Activated CD4-positive, CD25-positive, alpha-beta regulatory T cell treated with anti-CD3 and anti-CD28 coated beads, Interleukin-2, amount 50 U/mL, for 16 hours (primary cell): ENCODE measurements at places on chromosomes 1 and 21.

- DNase-seq: no peak
Measured at GRCh38 chr1:46174448-46175231, at the start of gene TSPAN1. TSPAN1 (plus strand) TSS chr1:46175087; CDS start chr1:46181108, 6,021 bp downstream.

GRCh38 chr21:26167593-26167992, 3.0 kb downstream of the APP start:
- DNase-seq: no peak

DNA sequence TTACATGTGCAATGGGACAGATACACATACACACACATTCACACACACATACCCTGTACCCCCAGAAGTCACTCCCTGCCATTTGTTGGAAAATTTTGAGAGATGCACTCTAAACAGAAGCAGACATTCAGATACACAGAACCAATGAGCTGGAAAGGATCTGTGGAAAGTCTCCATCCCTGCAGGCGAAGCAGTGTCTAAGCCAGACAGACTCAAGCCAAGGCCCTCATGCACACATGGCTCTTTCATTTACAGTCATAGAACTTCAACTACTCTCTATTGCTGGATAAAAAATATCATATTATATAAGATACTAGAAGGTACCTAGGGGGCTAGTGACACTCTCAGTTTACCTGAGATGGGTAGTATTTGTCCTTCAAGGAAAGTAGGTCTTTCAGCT, 7.3 kb upstream of the SEC16B start:
- no peak for DNase-seq

- DNase-seq: no peak
Measured at GRCh38 chr1:1206376-1206965, at the start of gene TNFRSF18. TNFRSF18 (minus strand) TSS chr1:1206592; CDS start chr1:1206571, 21 bp downstream.

- no peak for DNase-seq
Measured at GRCh38 chr1:178686407-178686806, 38.6 kb upstream of the RALGPS2 start.

GRCh38 chr1:81550753-81551152, 250.0 kb upstream of the ADGRL2 start:
- DNase-seq: no peak

DNA sequence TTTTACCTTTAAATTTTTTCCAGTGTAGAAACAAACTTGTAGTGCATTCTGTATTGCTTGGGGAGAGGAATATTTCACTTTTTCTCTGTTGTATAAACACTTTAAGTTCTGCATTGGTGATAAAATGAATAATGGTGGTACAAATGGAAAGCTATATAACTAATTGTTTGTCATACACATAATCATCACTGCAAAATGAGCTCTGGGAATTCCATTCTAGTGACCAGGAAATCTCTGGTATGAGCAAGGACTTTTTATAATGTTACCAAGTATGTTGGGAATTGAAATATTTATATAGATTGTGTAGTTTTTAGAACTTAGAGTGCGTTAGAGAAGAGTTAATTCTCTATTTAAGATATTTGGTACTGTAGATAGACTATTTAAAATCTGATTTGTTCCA, 5.0 kb upstream of the FMN2 start:
- no peak for DNase-seq

GRCh38 chr21:35511696-35512162, 462.6 kb upstream of the RUNX1 start:
- no peak for DNase-seq

DNA sequence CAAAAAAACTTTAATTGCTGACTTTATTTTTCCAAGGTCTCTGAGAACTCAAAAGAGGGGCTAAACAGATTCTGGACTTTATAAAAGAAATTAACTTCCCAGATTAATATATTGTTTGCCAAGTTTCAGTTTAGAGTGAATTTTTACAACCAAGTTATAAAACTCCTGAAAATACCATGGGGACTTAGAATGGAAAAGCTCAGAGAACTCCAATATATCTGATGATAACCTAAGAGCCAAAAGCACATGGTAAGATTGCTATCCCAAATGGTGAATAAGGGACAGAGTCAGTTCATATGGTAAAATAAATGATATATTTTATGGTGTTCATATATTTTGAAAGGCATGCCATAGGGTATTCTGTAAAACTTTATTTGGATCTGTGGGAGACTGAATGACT, 470.9 kb downstream of the TTLL7 start:
- DNase-seq: no peak

DNA sequence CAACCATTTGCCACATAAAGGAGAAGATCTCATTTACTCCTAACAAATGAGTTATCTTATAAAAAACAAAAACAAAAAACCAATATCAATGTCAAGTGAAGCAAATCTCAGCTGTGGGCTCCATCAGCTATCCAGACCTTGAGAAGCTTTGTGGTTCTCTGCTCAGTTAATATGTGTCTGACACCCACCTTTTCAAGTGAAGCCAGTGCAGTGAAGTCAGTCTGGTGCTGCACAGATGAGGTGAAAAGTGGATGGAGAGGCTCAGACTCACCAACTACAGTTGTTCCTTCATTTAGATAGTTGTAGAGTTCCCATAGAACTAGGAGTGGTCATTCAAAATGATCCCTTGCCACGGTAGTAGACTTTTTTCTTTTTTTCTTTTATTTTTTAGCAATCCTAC, 106.8 kb downstream of the NTNG1 start:
- DNase-seq: no peak

DNA sequence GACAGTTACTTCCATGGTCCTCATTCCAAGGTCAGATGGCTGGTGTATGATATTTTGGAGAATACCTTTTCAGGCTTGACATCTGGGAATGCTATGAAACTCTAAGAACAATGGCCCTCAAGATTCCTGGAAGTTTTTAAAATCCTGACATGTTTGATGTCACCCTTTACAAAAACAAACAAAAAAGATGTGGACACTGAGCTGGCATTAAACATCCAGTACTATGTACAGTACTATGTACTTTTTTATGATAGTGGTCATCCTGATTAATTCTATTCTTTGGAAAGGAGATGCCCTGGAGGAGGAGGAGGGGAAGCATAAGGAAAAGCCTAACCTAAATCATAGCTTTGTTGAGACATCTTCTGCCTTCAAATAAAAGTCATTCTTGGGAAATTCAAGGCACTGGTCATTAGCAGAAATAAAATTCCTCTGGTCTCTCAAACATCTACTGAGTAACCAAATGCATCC, 235.4 kb downstream of the HMCN1 start:
- DNase-seq: no peak

- DNase-seq: no peak
Measured at GRCh38 chr1:34500451-34500850, 254.4 kb upstream of the GJB5 start.

- no peak for DNase-seq
Measured at GRCh38 chr1:53321366-53321765, 6.5 kb downstream of the LRP8 start.

DNA sequence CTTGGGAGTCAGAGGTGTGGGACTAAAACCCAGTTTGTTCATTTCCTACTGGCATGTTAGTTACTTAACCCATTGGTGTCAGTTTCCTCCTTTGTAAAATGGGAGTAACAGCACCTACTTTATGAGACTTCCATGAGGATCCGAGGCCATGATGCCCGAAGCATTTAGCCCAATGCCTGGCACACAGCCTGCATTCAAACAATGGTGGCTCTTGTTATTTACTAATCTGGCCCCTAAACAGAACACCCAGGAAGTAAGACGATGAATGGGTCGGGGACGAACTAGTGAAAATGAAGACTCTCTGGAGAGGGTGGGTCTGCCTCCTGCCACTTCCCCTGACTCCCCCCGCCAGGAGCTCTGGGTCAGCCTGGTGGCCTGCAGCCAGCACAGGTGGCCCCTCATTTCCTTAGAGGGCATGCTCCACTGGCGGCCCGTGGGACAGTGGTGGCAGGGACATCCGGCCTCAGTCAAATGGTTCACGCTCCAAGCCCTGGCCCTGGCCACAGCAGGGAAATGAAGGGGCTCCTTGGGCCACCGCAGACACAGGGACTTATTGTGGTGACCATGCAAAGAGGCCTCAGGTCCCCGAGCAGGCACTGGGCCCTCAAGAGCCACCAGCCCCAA, 9.5 kb upstream of the TAS1R2 start:
- no peak for DNase-seq

DNA sequence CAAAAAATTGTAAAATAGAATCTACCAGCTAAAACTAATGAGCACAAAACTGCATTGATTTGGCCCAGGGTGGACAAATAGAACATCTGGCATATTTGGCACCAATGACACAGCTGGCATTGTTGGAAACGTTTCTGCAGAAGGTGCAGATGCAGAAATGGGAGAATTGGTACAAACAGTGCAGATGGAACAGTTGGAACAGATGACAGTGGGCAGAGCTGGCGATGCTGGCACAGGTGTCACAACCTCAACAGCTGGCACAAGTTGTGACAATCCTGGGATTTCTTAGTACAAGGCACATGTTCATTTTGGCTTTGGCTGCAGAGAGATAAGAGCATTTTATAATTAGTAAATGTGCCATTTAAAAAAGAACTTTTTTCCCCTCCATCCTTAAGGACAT, 91.1 kb upstream of the ZBTB18 start:
- no peak for DNase-seq
